ENCODE measurements at places on chromosomes 7 and 10. TPM values are rescaled to one million over a fixed set of nuclear protein-coding genes. Genes with fewer than 3 reads are reported as not detected.

The LIPF gene
- not detected for total RNA-seq

The AKR1E2 gene
- 4.6 TPM for total RNA-seq

The INPP5F gene
- 14.9 TPM for total RNA-seq

DNA sequence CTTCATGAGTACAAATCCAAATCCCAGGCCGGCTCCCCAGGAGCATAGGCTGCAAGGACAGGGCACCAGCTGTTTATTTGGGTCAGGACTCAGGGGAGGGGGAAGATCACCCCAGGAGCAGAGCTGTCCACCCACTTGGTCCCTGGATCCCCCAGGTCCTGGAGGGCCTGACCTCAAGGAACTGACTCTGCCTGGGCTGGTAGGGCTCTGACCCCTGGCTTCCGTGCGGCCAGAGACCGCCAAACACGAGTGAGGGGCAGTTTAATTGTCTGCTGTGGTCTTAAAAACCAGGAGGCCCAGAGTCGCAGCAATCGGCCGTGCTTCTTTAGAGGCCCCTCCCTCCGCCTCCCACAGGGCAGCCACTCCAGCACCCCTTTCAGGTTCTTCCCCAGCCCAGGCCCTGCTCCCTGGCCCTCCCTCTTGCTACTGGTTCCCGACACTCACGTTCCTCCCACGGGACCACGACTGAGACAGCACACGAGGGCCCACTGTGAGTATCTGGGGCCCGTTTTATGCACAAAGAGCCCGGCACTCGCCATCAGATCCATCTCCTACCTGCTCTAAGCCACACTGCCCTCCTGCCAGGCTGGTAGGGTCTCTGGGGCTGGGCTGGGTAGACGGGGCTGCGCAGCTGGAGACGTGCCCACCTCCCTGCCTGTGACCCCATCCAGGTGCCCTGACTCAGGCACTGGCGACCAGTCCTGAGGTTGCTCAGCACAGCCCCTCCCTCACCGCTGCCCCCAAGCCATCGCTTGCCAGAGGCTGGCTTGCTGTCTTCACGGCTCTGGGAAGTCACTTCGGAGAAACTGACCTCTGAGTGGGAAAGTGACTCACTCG lies 30.0 kb upstream of the CFAP46 start:
- no peaks in the 10 kb centered on the region for H3K27me3 ChIP-seq
- H3K36me3 ChIP-seq: no peaks in the 10 kb centered on the region
- H3K27ac ChIP-seq: no peak overlapping the region
- no peaks in the 10 kb centered on the region for H3K4me1 ChIP-seq
- H3K4me3 ChIP-seq: no peak overlapping the region
- DNase-seq: no peak

DNA sequence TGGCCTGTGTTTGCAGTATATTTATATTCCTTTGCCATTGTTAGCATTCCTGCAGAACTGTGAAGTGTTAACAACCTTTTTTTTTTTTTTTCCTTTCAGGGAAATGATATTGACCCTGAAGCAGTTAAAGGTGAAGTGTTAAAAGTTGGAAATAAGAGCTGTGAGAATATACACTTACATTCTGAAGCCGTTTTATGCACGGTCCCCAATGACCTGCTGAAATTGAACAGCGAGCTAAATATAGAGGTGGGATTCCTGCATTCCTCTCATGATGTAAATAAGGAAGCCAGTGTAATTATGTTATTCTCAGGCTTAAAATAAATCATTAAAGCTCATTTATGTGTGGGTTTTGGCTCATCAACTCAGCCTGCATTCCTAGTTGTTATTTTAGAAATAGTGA lies 92.8 kb upstream of the CAPZA2 start:
- no peak for DNase-seq
- H3K36me3 ChIP-seq: no peaks in the 10 kb centered on the region
- H3K4me3 ChIP-seq: no peak overlapping the region
- H3K4me1 ChIP-seq: no peaks in the 10 kb centered on the region
